ENCODE measurements at places on chromosomes 3 and 15. TPM values are rescaled to one million over a fixed set of nuclear protein-coding genes. Genes with fewer than 3 reads are reported as not detected.
A peak's percentile ranks its signal among the peaks of the same experiment; 100 is the strongest.

The GOLGA6A gene
- 0.98 TPM for total RNA-seq

DNA sequence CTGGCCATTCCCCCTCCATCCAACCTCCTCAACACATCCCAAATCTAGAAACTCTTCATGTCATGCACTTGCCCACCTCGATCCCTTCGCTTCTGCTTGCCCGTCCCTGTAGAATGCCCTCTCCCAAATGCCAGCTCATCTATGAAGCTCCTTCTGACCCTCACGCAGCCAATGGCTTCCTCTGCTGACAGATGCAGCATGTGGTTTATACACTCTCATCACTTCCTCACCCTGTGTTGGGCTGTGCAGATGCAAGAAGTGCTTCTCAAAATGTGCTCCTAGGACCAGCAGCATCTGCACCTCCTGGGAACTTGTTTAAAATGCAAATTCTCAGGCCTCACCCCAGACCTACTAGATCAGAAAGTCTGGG is 51.7 kb downstream of the SEMA5B start:
- no peak for DNase-seq

The CFAP161 gene
- not detected for total RNA-seq

- no peak for DNase-seq
These were observed 165.6 kb downstream of the PLD1 start for GRCh38 chr3:171644681-171645080.

GRCh38 chr15:74384881-74385643 is 17.6 kb upstream of the CYP11A1 start:
- no peak for DNase-seq

GRCh38 chr15:101315736-101316135 is 20.7 kb upstream of the SNRPA1 start:
- peak; percentile 51 for DNase-seq

The NRG4 gene
- total RNA-seq, result 0.27 TPM

The RAB6B gene
- total RNA-seq, result 9.5 TPM

- no peak for DNase-seq
These were observed 451 bp downstream of the ONECUT1 start for GRCh38 chr15:52789601-52790168.

The TFDP2 gene
- 69.0 TPM for total RNA-seq

DNA sequence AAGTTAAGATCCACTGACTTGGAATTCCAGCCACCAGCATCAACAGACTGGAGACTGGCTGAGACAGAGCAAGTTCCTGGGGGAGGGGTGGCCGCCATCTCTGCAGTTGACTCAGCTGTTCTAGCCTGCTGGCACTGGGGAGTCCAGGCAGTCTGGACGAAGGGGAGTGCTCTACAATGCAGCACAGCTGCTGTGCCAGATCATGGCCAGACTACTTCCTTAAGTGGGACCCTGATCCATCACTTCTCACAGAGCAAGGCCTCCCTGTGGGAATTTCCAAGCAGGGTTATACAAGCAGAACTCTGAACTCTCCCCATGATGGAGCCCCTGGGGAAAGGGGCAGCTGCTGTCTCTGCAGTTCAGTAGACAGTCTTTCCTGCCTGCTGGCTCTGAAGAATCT is 35.2 kb downstream of the PYGO1 start:
- no peak for DNase-seq

GRCh38 chr3:63400246-63400860 is 122.2 kb downstream of the SYNPR start:
- DNase-seq, result no peak

The CAMK1 gene
- total RNA-seq, result 26.9 TPM

DNA sequence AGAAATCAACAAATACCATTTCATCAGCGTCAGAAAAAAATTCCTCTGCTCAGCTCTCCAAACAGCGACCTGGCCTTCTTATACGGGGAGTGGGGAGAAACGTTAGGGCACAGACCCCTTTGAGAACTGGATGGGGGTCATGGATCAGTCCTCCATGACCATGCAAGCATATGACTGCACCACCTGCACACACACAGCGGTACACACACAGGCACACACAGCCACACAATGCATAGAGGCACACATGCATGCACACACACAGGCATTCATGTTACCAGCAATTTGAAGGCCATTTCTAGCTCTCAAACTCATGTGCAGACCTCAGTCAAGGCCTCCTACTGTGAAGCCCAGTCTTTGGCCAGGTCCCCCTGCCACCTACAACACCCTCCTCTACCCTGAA is 50.2 kb downstream of the SLC41A3 start:
- no peak for DNase-seq

- DNase-seq, result no peak
These were observed 4.6 kb downstream of the SNAP23 start for GRCh38 chr15:42499858-42500609.

The RPP25 gene
- 6.0 TPM for total RNA-seq

DNA sequence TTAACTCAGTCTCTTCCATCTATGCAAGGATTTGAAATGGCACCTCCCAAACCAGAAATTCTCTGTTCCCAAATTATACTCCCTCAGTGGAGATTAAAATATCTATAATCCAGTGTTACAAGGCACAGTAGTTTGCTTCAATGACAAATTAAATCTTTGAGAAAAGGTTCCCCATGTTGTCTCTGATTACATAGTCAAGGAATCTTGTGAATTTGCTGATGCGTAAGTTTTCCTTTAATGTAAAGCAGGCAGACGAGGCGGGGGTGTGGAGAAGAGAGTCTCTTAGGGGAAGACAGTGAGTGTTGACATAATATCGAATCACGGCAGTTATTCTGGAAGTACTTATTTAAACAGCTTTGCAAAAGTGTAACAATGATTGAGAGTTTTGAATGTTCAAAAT is 236.4 kb upstream of the RARB start:
- no peak for DNase-seq

GRCh38 chr3:186057594-186057993 is 51.3 kb downstream of the ETV5 start:
- no peak for DNase-seq

- no peak for DNase-seq
These were observed 115.7 kb downstream of the SERPINI1 start for GRCh38 chr3:167851171-167851570.

The RASGRF1 gene
- 3.0 TPM for total RNA-seq

GRCh38 chr15:100276506-100276905 is 65.3 kb downstream of the ADAMTS17 start:
- DNase-seq, result no peak

The LRRC2 gene
- 2.2 TPM for total RNA-seq

DNA sequence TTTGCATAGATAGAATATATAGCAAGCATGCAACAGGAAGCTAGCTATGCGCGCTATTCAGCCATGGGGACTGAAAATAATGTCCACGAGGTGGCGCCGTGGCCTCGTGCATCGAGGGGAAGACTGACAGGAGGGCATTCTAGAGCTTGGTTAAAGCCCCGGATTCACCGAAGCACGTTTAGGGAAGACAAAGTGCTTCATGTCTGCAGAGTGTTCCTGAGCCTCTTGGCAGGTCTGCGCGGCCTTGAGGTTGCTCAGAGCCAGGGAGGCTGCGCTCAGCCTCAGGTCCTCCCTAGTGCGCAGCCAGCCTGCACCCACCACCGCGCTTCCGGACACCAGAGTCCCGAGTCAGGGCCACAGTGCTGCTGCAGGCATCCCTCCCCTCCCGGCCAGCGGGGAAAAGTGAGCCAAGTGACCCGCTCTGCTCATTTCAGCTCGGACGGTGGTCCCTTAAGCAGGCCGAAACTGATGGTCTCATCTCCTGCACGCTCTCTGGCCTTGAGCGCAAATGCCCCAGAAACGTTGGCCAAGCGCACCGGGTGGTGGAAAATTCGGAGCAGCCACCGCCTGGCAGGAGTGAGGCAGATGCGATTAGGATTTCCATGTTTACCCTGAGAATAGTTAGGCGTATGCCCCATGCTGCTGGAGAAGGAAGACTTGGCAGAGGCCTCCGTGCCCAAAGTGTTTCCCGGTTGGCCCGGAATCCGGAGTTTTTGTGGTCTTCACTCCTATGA is 24.8 kb downstream of the GABRA5 start:
- peak; percentile 82 for DNase-seq

The APOD gene
- total RNA-seq, result 6,445 TPM

DNA sequence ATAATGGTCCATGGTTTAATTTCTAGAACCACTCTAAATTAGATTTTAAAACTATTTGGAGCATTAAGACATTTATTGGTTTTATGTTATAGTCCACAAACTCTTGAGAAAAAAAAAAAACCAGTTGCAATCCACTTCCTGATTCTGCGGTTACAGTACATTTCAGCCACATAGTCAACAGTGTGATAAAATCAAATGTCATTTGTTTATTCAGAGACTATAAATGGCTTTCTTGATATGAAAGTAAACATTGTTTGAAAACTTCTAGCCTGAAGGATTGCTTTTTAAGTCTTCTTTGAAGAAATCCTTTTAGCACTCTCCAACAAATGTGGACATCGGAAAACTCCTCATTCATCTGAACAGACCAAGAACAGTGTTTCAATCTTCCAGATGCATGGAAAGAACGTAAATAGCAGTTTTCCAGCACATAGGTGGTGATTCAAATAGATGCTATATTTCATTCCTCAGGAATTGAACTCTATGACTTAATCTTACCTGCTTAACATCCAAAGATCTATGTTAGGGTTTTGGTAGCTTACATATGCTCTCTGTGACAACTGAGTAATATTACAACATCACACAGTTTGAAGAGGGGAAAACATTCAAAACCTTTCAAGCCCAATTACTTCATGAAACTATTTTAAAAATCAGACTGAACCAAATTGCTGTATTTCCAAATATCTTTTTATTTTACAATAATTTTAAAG is 87.8 kb upstream of the UBE2E2 start:
- no peak for DNase-seq

DNA sequence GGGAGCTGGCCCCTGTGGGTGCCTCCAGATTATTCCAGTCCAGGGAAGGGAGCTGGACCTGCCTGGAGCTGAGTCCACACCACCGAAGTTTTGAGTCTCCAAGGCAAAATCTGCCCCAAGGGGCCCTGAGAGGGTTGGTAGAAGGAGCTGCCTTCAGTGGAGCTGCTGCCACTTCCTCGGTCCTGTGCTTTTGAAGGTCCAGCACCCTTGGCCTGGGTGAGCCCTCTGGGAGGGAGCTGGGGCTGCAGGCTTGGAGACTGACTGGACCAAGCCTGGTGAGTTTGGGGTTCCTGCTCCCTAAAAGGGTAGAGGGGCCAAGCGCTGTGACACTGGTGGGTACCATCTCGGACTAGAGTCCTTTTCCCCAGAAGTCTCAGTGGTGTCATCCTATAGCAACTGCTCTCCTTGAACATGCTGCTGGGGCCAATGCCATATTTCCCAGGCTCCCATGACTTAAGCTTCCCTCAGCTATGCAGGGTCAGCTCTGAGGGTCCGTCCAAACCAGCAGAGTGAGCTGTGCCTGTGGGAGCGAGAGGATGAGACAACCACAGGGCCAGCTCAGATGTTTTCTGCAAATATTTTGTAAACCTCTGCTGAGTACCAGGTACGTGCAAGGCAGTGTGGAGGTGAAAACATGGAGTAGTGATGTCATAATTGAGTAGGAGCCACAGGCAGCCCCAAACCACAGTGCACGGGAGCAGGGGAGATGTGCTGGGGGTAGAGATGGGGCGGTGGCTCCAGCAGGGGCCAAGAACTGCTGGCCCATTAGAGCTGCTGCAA is 96.0 kb downstream of the ABHD5 start:
- no peak for DNase-seq

GRCh38 chr3:28240441-28240840 is 978 bp upstream of the CMC1 start:
- DNase-seq, result no peak

DNA sequence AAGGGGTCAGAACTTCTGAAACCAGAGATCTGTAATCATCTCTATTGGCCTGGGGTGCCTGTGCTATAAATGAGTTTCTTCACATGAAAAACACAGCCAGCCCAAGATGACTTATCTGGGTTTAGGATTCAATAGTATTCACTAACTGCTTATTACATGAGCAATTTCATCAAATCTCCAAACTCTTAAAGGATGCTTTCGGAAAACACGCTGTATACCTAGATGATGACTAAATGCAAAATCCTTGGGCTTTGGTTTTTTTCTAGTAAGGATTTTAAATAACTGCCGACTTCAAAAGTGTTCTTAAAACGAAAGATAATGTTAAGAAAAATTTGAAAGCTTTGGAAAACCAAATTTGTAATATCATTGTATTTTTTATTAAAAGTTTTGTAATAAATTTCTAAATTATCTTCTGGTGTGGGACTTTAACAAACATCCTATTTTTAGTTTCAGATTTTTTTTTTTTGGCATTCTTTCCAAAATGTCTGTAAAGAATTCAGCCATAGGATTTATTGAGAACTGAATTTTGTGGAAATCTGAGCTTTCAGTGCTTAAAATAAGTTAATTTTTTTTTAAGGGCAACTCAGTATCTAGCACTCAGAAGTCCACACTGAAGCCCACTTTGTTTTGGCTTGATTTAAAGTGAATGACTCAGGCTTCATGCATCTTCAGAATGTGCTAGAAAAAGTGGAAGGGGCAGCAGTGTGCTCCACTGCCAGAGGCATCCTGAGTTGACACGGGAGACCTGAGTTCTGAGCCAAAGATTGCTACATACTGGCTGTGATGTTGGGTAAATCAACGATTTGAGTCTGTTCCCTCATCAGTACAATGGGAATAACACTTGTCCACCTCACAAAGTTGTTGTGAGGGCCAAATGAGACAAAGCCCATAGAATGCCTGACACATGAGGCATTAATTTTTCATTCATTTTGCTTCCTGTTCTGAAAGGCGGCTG is 18.7 kb downstream of the TMEM43 start:
- DNase-seq, result no peak

DNA sequence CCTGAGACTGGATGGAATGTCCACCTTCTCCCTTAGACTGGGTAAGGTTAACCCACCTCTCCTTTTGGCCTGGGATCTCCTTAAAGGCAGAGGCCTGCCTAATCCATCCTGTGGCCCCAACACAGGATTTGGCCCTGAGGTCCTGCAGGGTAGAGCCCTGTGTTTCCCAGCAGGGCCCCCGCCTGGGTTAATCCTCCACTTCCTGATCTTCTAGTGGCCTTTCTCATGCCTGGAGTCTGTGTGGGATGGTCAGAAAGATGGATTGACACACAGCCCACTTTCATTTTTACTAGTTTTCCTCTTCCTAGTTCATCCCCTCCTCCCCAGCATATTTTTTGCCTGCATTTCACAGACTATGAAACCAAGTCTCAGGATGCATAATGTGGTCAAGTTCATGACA is 48.9 kb upstream of the SLC6A6 start:
- no peak for DNase-seq

The SCAANT1 gene
- total RNA-seq, result not detected

The EPHA3 gene
- 12.6 TPM for total RNA-seq

- no peak for DNase-seq
These were observed 117.4 kb downstream of the EFHB start for GRCh38 chr3:19816631-19817030.

The CYP1A1 gene
- 0.18 TPM for total RNA-seq

The LDHAL6B gene
- not detected for total RNA-seq

DNA sequence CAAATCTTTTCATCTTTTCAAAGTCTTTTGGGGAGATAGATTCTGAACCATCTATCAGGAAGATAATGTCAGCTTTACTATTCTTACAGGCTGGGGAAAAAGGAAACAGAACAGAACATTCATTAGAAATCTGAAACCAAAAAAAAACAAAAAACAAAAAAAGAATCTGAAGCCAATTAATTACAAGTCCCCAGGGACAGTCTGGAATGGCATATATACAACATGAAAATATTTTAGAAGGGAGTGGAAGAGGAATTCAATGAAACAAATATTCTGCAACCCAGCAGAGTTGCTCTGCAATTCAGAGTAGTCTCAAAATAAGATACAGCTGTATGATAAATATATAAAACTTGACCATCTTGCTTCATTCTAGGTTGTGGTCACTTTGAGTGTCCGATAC is 41.7 kb upstream of the CAPN7 start:
- no peak for DNase-seq

Data from sciatic nerve (tissue), 2 donors.